ENCODE measurements at places on chromosomes 2 and 18. TPM values are rescaled to one million over a fixed set of nuclear protein-coding genes. Genes with fewer than 3 reads are reported as not detected.

GRCh38 chr2:128639120-128639477 lies 320.4 kb upstream of the HS6ST1 start:
- DNase-seq: no peak

DNA sequence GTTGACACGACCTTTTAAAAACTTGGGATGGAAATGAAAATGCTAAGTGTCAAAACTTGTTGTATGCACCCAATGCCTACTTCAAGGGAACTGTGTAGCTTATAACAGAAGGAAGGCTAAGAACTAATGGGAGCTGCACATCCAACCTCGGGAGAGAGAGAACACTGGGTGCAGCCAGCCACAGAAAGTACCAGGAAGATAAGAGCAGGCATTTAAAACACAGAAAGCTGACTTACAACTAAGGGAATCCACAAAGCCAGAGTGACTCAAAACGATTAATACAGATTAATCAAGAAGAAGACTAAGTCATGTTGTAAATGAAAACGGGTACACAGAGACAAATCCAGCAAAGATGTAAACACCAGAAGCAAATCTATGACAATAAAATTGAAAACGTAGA lies 113.4 kb downstream of the HDAC4 start:
- DNase-seq: peak; percentile 24

DNA sequence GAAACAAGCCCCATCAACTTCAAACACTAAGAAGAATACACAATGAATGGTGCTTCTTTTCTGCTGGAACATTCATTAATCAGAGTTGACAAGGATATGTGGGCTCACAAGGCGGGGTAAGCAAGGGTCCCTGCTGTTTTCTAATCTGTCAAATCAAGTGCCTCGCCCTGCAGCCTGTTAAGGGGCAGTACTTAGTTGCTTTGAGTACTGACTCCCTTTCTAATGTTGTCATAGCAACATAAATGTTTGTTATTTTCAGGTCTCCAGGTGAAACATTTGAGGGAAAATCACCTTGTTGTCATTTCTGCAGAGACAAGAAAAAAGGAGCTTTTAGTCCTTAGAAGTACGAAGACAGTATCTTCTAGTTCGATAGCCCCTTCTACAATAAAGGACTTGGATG lies 284.7 kb upstream of the PKDCC start:
- no peak for DNase-seq

GRCh38 chr2:76295762-76296161 lies 585.0 kb upstream of the GCFC2 start:
- no peak for DNase-seq

The DSG4 gene
- not detected for polyA plus RNA-seq

The OSBPL6 gene
- polyA plus RNA-seq: 1.0 TPM

The CFAP221 gene
- polyA plus RNA-seq: 0.07 TPM
